ENCODE measurements at places on chromosomes 16 and 17.

DNA sequence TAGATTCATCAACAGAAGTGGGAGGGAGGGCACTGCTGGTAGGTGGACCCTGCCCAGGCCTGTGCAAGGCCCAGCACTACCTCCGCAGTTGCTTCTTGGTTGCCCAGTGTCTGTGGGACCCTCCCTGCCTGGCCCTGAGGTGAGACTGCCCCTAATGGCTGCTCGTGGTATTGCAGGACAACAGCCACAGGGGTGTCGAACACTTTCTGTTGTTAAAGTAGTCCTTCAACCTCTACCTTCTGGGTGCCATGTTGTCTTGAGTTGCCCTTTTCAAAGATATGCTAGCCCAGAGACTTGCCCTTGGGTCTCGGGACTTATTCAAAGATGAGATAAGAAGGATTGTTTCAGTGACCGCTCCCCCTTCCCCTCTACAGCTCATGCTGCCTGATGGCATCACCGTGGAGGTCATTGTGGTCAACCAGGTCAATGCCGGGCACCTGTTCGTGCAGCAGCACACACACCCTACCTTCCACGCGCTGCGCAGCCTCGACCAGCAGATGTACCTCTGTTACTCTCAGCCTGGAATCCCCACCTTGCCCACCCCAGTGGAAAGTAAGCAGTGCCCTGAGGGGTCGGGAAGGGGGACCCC, 29.1 kb downstream of the AKAP1 start:
- peak; percentile 57 for DNase-seq

- DNase-seq, result peak; percentile 62
Measured at GRCh38 chr16:23148513-23149266, 562 bp downstream of the USP31 start.

DNA sequence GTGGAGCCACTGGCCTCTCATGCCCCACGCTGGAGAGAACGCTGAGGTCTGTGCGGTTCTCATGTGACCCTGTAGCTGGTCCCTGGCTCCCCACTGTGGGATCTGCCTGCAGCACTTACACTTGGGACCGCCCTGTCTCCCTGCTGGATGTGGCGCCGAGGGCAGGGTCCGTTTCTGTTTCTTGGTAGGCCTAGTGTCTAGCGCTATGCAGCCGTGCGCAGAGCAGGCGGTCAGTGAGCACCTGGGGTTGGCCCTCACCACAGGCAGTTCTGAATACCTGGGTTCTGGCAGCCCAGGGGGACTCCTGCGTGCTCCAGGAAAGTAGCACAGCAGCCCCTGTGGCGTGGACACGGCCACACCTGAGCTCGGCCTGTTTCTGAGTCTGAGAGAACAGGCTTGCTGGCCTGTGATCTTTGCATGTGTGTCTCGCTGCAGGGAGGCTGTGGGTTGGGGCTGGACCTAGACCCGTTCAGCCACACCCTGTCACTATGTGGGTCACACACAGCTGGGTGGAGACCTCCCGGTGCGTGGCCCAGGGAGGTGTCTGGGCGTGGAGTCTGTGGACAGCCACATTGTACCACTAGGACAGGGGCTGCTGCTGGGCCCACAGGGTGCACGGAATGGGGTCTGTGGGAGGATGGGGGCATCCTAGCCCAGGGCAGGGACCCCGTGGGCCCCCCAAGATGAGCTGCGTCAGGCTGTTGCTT, 2.8 kb downstream of the CAPN15 start:
- DNase-seq, result no peak

DNA sequence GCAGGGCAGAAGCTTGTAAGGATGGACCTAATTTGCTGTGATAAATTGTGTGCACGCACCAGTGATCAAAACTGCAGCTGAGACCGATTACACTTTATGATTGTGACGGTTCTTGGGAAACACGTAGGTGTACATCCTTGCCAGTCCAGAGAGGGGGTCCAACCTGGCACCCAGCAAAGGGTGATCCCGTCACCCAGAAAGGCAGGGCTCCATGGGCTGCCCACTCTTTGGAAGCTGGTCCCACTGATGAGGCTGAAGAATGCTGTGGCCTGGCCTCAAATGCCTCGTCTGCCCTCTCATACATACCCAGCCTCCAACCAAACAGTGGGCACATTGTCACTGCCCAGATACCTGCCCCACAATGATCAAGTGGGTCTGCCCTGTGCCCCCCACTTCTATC, 132.0 kb downstream of the C16orf78 start:
- no peak for DNase-seq

DNA sequence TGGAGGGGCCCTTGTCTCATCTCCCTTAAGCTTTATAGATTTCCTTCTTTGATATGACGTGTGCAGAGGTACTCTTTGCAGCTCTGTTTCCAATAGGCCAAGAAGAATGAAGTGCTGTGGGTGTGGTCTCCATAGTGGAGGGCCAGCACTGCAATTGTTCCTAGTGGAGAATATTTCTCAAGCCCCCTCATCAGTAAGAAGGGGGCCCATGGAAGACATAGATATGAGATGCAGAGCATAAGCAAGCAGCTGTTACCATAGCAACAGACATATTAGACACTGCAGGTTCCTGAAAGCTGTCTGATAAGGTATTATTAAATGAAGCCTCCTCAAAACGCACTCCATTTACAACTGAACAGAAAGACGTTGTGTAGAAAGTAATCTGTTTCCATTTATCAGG, 240.7 kb downstream of the ZFHX3 start:
- no peak for DNase-seq

- no peak for DNase-seq
Measured at GRCh38 chr16:24538756-24539294, 541 bp upstream of the RBBP6 start.

DNA sequence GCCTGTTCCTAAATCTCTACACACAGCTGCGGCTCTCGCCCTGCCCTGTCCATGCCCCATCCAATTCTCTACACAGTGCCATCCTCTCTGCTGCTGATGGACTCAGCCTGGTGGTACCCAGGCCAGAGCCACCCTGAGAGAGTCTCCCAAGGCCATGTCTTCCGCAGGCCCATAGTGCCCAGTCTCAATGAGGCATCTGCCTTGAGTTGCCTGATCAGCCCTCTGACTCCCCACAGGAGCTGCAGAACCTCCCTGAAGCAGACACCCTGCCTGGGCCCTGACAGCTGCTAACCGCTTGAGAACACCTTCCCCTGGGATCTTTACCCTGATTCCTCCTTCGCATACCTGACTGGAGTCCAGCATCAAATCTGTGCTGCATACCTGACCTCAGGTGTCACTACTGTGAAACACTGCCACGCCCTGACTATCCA, 13.3 kb downstream of the TSPOAP1 start:
- DNase-seq, result no peak

GRCh38 chr17:19421219-19421618, 10.2 kb downstream of the RNF112 start:
- no peak for DNase-seq

DNA sequence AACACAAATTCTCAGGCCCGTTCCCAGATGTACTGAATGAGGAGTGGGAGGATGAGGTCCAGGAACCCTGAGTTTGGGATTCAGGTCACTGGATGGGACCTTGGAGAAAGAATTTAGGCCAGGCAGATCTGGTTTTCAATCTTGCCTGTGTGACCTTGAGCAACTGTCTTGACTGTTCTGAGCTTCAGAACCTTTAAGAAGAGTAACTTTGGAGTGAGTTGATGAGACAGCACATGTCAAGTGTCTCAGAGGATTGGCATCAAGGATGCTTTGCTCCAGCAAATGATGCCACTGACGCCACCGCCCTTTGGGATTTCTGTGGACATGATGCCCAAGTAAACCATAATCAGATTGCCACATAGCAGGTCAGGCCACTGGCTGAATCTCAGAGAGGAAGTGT, 56.2 kb upstream of the DNAJA2 start:
- no peak for DNase-seq

DNA sequence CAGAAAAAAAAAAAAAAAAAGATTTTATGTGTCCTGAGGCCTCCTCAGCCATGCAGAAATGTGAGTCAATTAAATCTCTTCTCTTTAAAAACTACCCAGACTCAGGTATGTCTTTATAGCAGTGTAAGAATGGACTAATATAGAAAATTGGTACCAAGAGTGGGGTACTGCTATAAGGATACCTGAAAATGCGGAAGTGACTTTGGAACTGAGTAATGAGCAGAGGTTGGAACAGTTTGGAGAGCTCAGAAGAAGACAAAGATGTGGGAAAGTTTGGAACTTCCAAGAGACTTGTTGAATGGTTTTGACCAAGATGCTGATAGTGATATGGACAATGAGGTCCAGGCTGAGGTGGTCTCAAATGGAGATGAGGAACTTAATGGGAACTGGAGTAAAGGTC, 17.3 kb upstream of the CNEP1R1 start:
- no peak for DNase-seq

- no peak for DNase-seq
Measured at GRCh38 chr17:40176754-40177110, 538 bp upstream of the RAPGEFL1 start.

GRCh38 chr16:67948015-67948414, 4.1 kb upstream of the LCAT start:
- no peak for DNase-seq

All from cardiac muscle cell (in vitro differentiated cells and primary cell).